ENCODE measurements at places on chromosomes 7 and 10.

- peak; percentile 4 for DNase-seq
These were observed 168.2 kb downstream of the SND1 start for GRCh38 chr7:127819975-127820731.

GRCh38 chr7:93757426-93757825, 133.1 kb downstream of the TFPI2 start:
- no peak for DNase-seq

DNA sequence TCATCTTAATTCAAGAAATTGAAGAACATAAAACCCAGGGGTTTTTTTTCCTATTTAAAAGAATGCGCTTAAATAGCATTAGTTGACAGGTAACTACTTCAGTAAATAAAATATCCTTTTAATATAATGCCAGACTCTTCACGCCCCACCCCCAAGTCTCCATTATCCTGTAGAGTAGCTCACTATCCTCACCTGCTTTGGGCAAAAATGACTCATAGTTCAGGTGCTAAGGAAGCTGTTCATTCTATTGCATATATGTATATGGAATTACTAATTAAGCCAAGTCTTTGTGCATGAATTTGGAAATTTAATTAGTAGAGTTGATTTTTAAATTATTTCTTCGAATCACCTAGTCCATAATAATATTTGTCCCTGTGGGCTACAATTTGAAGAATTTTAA, 656.8 kb upstream of the ANKRD30A start:
- DNase-seq, result no peak

GRCh38 chr10:77807706-77808105, 118.8 kb downstream of the DLG5 start:
- DNase-seq, result no peak

- DNase-seq, result no peak
These were observed 98.8 kb downstream of the CACNB2 start for GRCh38 chr10:18238870-18239485.

GRCh38 chr10:6018422-6018821, 41.1 kb upstream of the IL15RA start:
- DNase-seq, result no peak
